ENCODE measurements at places on chromosomes 3 and 15. TPM values are rescaled to one million over a fixed set of nuclear protein-coding genes. Genes with fewer than 3 reads are reported as not detected.

BCL2A1 gene
- 31.0 TPM for total RNA-seq

MORC1 gene
- not detected for total RNA-seq

NMNAT3 gene
- 1.7 TPM for total RNA-seq

ATP13A4 gene
- total RNA-seq: 1.0 TPM

CD200R1 gene
- 18.6 TPM for total RNA-seq

Measured in T-helper 1 cell treated with Interleukin-12 subunit alpha and Interleukin-12 subunit beta and Interleukin-4 antibody, amounts not matched to agents 30 ng/mL and 1 ng/mL, for 36 hours (primary cell).